ENCODE measurements at places on chromosomes 7 and 10.

- DNase-seq, result peak; percentile 50
Observed at GRCh38 chr7:127768241-127768640, 116.2 kb downstream of the SND1 start.

DNA sequence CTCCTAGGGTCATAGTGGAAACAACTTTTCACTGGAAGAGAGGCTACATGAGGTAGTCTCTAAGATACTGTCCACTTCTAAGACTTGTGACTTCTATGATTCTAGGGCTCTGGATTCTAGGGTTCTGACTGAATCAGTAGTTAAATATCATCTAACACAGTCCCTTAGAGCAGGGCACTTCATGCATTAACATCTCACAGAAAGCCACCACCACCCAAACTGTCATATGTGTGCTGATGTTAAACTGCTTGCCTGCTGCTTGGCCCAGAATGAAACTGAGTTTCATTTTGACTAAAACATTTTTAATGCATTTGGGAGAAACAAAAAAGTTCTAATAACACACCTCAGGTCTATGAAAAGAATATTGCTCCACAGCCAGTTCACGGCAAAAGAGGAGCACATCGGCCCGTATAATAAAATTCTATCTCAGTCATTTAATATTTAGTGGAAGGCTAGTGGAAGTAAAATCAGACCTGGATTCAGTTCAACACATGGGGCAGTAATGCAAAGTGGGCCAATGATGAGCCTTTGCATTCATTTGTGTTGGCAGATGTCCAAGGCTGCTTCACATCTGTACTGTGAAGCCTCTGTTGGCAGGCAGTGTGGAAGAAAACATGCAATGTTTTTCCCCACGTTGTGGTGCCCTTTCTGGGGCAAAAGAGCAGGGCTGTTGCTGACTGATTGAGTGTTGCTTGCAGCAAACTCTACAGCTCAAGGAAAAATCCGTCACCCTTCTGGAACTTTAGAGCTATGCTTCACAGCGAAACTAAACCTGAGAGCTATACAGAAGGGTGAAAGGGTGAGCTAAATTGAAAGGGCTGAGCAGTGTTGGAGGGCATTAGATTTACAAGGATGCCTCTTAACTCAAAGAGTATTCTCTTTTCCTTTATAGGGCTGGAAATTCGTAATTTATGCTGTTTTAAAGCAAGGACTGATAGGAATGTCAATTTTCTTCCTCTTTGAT is 33.5 kb upstream of the AUTS2 start:
- peak; percentile 38 for DNase-seq

DNA sequence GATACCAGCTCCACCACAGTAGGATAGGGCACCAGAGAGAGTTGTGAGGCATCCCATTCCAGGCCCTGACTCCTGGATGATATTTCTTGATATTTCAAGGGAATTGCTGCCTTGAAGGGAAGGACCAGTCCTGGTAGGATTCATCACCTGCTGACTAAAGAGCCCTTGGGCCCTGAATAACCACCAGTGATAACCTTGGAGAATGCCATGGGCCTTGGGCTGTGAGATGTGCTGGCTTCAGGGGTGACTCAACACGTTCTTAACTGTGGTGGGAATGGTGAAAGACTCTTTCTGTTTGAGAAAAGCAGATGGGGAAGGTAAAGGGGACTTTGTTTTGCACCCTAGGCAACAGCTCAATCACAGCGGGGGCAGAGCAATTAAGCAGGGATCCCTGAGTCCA is 21.4 kb upstream of the ASZ1 start:
- DNase-seq, result no peak

- DNase-seq, result no peak
Observed at GRCh38 chr7:155305231-155305904, 7.7 kb downstream of the INSIG1 start.

DNA sequence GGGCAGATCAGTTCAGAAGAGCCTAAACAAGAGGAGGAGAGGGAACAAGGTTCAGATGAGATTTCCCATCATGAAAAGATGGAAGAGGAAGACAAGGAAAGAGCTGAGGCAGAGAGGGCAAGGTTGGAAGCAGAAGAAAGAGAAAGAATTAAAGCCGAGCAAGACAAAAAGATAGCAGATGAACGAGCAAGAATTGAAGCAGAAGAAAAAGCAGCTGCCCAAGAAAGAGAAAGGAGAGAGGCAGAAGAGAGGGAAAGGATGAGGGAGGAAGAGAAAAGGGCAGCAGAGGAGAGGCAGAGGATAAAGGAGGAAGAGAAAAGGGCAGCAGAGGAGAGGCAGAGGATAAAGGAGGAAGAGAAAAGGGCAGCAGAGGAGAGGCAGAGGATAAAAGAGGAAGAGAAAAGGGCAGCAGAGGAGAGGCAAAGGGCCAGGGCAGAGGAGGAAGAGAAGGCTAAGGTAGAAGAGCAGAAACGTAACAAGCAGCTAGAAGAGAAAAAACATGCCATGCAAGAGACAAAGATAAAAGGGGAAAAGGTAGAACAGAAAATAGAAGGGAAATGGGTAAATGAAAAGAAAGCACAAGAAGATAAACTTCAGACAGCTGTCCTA is 52.7 kb upstream of the AGBL3 start:
- DNase-seq, result no peak

- no peak for DNase-seq
Observed at GRCh38 chr10:103787331-103787730, 68.0 kb downstream of the SH3PXD2A start.
